ENCODE measurements at places on chromosomes 16 and 17.

- DNase-seq, result no peak
Measured at GRCh38 chr16:64762211-64762610, 359.7 kb downstream of the CDH11 start.

DNA sequence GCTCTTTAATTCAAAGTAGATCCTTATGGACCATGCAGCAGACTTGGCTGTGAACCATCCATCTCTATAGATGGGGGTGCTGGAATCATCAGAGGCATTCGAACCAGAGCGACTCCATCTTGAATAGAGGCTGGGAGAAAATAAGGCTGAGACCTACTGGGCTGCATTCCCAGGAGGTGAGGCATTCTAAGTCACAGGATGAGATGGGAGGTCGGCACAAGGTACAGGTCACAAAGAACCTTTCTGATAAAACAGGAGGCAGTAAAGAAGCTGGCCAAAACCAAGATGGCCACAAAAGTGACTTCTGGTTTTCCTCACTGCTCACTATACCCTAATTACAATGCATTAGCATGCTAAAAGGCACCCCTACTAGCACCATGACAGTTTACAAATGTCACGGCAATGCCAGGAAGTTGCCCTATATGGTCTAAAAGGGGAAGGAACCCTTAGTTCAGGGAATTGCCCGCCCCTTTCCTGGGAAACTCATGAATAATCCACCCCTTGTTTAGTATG lies 89.2 kb upstream of the BRD7 start:
- no peak for DNase-seq

DNA sequence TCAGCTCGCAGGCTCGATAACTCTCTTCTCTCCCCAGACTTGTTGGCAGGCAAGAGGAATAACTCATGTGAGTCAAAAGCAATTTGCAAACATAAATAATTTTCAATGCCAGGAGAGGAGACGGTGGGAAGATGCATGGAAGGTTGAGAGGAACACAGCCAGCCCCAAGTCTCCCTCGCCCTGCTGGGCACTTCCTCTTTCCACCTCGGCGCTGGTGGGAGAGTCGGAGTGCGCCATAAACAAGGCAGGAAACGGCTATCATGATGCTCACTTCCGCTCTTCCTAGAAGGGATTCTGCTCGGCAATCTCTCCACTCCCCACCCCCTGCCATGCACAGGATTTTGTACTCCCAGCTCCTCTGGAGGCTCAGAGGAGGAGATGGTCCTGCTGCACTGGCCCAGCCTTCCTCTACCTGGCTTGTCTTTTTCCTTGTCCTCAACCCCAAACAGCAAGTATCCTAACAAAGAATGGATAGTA lies 13.0 kb downstream of the CBX4 start:
- DNase-seq, result no peak

DNA sequence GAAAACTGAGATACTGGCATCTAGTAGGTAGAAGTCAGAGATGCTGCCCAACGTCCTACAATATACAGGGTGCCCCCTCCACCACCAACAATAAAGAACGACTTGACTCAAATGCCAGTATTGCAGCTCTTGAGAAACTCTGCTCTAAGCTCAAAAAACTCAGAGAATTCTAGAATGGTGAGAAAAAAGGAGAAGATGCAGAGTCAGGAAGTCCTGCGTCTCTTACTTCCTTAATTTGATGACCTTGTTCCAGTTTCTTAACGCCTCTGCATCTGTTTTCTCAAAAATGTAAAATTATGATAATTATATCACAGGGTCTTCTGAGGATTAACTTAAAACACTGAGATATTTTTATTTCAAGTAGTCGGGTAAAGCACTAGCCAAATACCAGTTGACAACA lies 1.7 kb upstream of the HSBP1 start:
- no peak for DNase-seq

DNA sequence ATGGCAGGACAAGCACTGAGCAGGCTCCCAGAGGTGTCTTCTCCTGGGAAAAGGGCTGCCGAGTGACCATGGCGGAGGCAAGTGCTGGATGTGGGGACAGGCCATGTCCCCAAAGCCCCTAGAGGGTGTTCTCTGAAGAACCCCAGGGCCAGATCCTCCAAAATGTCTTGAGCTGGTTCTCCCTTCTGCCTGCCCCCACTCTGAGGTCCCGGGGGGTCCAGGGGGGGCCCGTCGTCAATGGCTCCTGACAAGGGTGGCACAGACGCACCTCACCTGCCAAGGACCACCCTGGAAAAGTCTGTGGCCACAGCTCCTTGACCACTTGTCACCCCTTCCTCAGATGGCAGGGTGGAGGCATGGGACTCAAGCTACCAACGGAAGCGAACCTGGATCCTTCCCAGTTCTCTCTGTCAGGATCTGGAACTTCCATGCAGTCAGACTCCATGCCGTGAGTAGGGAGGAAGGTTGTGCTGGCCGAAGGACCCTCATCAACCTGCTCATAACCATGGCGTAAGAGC lies 2.3 kb upstream of the MYO1C start:
- DNase-seq, result no peak

DNA sequence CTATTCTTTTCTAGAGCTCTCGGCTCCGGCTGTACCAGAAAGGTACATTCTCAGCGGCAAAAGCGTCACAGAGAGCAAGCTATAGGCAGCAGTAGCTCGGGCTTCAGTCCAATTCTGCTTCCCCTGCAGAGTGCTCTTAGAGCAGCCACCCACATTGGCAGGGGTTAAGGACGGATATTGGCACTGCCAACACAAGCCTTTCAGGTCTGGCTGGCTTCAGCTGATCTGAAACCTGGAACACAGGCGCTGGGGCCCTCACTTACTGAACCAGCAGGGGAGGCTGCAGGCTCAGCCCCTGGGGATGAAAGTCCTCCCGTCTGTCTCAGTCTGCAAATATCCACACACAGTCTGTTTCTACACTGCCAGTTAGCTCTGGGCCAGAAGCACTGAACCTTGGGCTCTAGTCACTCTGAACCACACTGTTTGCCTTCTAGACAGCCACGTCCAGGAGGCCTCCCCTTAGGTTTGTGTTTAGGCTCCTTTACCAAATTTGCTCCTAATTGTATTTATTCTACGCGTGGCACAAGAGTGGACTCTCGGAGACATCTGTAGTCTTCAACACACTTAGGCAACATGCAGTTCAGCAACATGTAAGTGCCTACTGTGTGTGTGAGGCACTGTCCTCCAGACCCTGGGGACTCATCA lies 40.1 kb downstream of the HIC1 start:
- no peak for DNase-seq

- no peak for DNase-seq
Measured at GRCh38 chr16:68310437-68310773, 341 bp downstream of the SLC7A6OS start.

- no peak for DNase-seq
Measured at GRCh38 chr17:8255499-8255898, 6.4 kb downstream of the PFAS start.

DNA sequence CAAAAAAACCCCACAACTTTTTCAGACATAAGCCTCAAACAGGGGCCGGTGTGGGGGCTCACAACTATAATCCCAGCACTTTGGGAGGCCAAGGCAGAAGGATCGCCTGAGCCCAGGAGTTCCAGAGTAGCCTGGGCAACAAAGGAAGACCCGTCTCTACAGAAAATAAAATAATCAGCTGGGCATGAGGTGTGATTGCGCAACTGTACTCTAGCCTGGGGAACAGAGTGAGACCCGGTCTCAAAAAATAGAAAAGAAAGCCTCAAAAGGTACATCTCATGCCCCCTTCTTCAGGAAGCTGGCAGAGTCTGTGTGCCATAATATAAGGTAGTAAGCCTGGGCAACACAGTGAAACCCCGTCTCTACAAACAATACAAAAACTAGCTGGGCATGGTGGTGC lies 3.2 kb downstream of the ZSWIM7 start:
- DNase-seq, result no peak

DNA sequence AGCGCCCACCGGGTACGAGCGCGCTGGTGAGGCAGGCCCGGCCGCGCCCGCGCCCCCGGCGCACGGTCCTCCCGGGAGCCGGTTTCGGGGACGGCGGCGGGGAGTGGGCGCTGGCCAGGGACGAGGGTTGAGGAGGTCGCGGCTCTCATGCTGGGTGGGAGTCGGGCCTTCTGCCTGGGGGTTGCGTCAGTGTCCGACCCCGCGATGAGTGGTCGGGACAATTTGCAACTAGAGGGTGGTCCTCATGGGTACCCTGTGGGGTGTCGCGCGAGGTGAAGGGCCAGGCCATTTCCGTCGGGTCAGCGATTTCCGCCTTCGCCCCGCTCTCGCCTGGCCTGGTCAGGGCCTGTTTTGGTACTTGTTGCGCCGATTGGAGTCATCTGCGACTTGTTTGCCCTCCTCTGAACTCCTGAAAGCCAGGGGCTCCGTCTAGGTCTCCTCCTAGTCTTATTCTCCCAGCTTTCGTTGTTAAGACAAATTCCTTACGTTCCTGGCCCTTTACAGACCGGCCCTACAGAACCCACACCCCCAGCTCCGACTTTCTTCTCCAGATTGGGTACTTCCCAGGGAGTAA lies 14.9 kb downstream of the NAA60 start:
- DNase-seq, result no peak

- no peak for DNase-seq
Measured at GRCh38 chr17:29363716-29364115, 26.4 kb upstream of the TAOK1 start.

DNA sequence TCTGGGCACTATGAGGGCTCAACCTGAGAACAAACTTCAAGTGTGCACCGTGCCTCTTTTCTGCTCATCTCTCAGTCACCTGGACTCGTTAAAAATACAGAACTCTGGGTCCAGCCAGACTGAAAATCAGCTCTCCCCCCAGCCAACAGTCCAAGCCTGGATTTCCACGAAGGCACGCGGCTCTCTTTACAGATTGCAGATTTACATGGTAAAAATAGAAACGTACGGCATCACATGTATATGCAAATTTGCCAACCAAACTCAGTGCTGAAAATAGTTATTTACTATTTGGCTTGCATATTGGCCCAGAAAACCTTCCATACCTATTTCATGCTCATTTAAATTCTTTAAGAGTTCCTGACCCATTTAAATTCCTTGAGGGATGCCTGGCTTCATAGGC lies 315.8 kb downstream of the MAF start:
- no peak for DNase-seq

DNA sequence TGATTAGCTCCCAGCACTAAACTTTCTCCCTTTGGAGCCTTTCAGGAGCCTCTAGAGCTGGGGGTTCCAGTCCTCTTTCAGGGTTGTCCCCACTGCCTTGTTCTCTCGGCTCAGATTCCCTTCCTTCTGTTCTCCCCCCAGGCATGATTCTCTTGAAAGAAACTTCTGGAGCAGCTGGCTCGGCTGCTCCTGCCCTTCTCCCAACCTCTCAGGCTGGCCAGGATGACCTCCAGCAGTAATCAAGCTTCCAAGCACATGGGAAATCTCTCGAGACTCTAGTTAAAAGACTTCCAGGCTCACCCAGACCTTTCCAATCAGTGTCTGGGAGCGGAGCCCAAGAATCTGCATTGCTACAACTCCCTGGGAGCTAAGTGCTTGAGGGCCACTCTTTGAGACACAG lies 3.6 kb downstream of the SDK2 start:
- no peak for DNase-seq

- no peak for DNase-seq
Measured at GRCh38 chr17:50214976-50215760, 13.7 kb upstream of the COL1A1 start.

DNA sequence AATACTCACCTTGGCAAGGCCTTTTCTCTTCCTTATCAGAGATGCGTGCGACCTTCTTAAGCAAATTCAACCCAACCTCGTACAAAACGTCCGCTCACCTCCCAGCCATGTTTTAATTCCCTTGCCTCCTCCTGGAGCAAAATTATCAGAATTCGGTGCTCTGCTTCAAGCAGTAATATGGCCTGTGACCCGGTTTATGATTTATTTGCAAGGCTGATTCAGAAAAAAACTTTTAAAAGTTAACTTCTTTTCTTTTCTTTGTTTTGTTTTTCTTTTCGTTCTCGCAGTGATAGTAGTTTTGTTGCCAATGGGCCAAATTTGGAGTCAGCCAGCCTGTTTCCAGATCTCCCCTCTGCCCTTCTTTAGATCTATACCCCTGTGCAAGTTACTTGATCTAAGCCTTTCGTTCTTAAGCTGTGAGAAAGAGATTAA lies at the start of gene PHLPP2:
Gene PHLPP2 (minus strand): TSS at position 382 of the 432 bp plus-strand sequence. CDS start 9,906 bp downstream, outside the sequence.
- no peak for DNase-seq

DNA sequence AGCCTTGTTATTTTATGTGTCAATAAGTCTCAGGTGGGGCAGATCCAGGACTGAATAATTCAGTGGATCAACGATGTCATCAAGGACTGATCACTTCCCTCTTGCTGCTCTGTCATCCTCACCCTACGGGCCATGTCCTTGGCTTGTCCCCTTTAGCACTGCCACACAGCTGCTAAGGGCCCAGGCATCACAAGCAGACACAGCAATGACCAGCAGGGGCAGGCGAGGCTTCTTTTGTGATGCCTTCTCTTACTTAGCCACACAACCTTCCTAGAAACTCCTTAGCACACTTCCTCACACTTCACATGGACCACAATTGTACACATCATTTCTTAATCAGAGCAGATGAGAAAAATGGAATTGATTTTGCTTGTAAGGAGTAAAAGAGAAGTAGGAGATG lies 356.3 kb upstream of the SOX9 start:
- no peak for DNase-seq

GRCh38 chr17:51765282-51766135 lies 393.0 kb downstream of the CA10 start:
- DNase-seq, result no peak

GRCh38 chr17:1109606-1110540 lies 69.9 kb downstream of the ABR start:
- no peak for DNase-seq

DNA sequence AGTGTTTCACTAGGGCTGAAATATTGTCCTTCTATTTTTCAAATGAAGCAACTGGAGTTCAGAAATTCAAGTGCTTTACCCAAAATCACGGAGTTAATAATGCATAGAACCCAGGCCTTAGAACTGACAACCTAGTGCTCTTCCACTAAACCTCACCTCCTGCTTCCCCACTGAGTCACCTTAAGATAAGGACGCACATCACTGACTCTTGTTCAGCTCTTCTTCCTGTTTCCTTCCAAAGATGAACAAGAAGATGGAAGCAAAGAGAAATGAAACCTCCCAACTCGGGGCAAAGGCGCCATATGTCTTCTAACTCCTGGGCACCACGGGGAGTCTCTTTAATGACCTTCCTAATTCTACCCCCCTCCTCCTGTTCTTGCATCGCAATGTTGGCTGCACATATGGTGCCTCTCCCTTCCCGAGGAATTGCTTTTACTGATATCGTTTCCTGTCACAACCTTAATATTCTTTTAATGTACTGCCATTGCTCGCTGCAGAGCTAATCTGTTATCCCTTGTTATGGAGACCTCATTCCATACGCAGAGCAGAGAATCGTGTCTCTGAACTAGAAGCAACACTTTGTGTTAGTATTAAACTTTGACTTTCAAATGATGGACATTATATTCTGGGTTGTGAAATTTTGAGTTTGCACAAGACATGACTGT lies 591.4 kb downstream of the TMEM114 start:
- DNase-seq, result no peak

DNA sequence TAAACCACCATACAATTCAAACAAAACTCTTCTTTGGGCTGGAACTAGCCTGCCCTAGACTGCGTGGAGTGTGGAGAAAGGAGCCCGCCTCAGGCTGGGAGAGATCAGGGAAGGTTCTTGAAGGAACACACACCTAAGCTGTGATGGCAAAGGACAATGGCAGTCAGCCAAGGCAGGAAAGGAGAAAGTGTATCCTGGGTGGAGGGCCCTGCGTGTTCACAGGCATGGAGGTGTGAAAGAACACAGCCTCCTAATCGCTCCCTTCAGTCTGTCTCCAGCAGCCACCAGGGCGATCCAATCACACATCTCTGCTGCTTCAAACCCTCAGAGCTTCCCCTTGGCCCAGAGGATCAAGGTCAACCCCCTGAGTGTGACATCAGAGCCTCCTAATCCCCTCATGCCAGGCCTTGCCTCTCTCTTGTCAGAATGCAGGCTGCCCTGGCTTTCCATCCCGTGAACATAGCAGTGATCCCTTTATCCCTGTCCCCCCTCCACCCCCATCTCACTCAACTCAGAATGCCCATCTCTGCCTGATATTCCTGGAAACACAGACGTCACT lies 173.0 kb downstream of the KATNIP start:
- DNase-seq, result no peak
